ENCODE measurements at places on chromosomes 6 and 20.

- no peak for DNase-seq
Observed at GRCh38 chr6:155313602-155314091, 637 bp downstream of the TFB1M start.

GRCh38 chr6:53751417-53751816 is 43.4 kb upstream of the LRRC1 start:
- DNase-seq, result no peak

- no peak for DNase-seq
Observed at GRCh38 chr20:46618316-46619100, 32.8 kb downstream of the SLC13A3 start.

DNA sequence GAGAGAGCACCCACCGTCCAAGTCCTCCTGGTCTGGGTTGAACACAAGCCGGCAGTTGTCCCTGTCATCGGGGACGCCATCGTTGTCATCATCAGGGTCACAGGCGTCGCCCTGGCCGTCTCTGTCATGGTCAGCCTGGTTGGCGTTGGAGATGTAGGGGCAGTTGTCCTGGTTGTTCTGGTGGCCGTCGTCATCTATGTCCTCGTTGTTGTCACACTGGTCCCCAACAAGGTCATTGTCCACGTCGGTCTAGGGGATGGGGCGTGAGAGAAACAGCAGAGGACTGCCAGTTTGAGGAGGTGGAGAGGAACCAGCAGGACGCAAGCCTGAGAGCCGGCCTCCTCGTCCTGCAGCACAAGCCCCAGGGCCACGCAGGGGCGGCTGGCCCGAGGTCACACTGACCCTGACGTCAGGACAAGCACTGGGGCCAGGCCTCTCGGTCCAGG is 28.5 kb downstream of the THBS2 start:
- DNase-seq, result no peak

GRCh38 chr6:98812220-98812619 is 22.2 kb upstream of the POU3F2 start:
- no peak for DNase-seq

- no peak for DNase-seq
Observed at GRCh38 chr6:161246725-161247124, 27.1 kb downstream of the AGPAT4 start.

GRCh38 chr20:47788741-47789080 is 3.4 kb upstream of the SULF2 start:
- no peak for DNase-seq

DNA sequence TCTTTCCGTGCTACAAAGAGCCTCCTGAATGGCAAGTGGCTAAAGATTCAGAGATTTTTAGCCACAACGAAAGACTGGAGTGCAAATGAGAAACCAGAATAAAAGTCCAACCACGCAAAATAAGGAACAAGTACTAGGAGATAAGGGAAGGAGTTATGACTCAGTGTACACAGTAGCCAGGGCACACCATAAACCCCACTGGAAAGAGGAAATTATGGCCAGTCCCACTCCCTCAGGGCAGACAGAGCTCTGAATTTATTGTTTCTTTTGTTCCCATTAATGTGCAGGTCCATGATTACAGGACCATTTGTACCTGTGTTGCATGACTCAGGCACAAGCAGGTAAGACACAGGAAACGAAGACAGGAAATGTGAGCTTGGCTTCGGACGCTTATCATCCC is 150.3 kb upstream of the PREP start:
- no peak for DNase-seq

GRCh38 chr6:89979481-89980119 is 85.3 kb downstream of the GJA10 start:
- no peak for DNase-seq

GRCh38 chr6:131643855-131644460 is 6.9 kb downstream of the ENPP3 start:
- DNase-seq, result no peak

GRCh38 chr6:66926060-66926459 is 1219.0 kb upstream of the EYS start:
- no peak for DNase-seq

- DNase-seq, result no peak
Observed at GRCh38 chr20:34251619-34252018, 10.4 kb downstream of the ASIP start.

DNA sequence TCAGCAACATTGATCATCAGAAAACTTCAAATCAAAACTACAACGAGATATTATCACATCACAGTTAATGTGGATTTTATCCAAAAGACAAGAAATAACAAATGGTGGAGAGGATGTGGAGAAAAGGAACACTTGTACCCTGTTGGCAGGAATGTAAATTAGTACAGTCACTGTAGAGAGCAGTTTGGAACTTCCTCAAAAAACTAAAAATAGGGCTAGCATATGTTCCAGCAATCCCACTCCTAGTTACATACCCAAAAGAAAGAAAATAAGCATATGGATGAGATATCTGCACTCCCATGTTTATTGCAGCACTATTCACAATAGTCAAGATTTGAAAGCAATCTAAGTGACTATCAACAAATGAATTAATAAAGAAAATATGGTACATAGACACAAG is 887.7 kb upstream of the MAN1A1 start:
- no peak for DNase-seq

GRCh38 chr20:19966840-19967239 is 50.3 kb upstream of the NAA20 start:
- no peak for DNase-seq

DNA sequence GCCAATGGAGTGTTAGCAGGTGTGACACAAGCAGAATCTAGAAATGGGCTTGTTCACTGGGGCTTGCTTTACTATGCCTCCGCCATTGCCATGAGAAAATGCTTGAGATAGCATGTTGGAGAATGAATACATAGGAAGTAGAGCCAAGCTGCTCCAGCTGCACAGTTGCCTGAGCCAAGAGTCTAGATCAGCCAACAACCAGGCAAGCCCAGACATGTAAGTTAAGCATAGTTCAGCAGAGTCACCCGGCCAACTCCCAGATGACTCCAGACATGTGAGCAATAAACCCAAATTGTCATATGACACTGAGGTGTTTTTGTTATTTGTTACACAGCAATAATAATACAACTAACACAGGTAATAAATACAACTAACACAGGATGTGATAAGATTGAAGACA is 167.9 kb downstream of the HAO1 start:
- DNase-seq, result no peak

DNA sequence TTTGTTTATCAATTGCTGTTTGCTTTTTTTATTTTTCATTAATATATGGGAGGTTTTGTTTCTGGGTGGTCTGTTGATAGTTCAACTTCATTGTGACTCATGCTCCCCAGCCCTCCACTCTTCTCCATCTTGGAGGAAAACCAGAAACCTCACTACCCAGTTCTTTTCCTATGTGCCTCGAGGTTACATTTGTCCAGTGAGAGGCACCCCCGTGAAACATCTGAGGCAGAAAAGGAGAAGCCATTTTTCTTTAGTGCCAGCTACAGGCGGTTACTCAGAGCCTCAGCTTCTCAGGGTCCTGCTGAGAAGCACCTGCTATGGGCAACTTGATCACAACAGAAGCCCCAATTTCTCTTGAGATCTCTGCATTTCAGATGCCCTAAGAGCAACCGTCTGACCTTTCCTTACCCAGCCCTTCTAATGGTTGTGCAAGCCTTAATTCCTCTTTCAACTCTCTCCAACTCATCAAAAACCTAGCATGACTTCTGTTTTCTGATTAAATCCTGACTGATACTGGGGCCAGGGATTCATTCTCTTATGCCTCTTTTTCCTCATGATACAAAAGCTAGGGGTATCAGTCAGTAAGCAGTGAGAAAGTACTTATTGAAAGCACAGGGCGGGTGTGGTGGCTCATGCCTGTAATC is 144.6 kb downstream of the ELOVL4 start:
- no peak for DNase-seq

DNA sequence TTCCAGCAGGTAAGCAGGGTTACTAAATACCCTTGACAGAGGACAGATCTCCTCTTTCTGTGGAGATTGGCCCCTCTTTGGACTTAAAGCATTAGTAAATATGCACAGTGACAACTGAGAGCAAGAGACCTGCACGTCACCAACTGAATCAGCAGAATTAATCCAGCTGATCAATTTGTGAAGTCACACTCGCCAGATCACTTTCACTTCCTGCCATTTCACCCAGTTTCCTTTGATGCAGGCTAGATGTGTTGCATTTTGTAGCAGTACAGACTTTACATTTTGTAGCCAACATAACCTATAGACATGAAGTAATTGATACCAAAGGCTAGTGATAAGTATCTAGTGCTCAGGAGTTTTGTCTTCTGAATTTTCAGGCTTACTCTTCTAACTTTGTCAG is 11.9 kb downstream of the SYNE1 start:
- no peak for DNase-seq

DNA sequence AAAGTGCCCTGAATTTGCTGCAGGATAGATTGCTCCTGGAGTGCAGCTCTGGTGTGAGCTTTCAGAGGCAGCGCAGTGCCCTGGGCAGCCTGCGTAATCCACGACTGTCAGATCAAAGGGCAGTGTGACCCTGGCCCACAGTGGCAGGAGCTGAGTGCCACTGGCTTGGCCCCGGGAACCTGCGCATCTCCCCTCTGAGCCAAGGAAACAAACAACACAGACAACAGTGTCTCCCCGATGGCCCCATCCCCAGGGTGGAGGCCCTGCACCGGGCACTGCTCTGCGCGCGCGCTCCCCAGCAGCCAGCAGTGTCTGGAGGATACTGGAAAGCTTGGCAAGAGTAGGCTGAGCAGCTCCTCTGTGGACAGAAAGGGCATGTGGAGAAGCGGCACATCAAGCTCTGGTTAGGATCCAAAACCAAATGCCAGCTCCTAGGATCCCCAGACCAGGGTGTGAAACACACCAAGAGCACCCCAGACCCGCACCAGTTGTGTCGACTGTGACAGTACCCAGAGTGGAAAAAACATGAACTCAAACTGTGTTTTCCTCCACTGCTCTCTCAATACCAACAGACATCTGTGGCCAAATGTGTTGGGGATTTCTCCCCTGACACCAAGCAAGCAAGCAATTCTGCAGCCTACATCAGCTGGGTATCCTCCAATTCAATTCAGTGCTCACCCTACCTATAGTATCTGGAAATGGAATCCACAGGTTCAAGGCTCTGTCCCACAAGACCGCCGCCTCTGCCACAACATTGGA is 26.7 kb downstream of the RBCK1 start:
- DNase-seq, result no peak

DNA sequence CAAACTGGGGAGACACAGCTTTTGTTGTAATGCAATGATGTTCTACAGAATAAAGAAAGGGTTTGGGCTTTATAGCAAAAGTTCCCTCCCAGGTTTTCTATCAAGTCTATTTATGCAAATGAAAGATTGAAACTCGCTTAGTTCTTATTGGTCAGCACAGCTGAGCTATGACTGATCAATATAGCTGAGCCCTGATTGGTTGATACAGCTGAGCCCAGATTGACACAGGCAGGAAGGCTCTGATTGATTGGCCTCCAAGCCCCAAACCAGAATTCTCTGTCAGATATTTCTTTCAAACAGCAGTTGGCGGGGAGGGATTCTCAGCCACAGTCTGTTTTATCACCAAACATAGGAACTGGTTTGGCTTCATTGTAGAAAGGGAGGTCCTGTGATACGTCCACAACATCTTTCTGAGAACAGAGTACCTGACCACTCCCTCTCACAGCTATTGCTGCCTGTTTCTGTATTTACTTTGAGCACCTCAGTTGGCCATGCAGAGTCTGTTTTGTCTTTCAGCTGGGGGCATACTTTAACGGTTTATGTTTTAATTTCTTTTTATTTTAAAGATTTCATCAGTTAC is 223.5 kb downstream of the PACRG start:
- DNase-seq, result no peak

DNA sequence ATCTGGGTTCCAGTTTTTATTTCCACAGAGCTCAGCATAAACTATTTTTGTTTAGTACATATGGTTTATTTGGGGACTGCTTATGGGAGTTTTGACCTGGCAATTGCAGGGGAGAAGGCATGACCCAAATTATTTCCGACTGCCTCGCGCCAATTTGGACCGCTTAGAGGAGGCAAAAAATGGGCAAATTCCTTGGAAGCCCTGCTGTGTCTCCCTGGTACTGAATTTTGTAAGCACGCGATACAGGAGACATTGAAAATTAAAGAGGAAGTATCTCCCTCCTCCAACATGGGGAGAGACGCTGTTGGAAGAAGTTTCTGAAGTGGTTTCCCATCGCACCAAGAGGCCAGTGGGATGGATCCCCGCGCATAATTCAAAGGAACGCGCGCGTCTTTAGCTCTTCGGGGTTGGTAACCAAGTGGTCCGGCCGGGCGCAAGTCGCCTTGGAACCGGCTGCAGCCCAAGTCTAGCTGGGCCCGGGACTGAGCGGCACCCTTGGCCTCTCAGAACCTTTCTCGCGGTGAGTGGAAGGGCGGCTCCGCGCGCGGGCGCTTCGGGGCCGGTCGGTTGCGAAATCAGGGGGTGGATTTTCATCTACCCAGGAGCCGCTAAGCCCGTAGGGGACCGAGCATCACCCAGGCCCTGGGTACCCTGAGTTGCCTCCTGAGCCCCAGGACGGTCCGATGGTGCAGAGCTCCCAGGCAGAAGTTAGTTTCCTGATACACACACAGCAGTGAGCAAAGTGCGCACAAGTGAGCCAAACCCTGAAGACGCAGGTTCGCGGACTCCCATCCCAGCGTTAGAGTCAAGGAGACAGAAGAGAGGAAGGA is 6.2 kb downstream of the NKX2-2 start:
- peak; percentile 10 for DNase-seq

DNA sequence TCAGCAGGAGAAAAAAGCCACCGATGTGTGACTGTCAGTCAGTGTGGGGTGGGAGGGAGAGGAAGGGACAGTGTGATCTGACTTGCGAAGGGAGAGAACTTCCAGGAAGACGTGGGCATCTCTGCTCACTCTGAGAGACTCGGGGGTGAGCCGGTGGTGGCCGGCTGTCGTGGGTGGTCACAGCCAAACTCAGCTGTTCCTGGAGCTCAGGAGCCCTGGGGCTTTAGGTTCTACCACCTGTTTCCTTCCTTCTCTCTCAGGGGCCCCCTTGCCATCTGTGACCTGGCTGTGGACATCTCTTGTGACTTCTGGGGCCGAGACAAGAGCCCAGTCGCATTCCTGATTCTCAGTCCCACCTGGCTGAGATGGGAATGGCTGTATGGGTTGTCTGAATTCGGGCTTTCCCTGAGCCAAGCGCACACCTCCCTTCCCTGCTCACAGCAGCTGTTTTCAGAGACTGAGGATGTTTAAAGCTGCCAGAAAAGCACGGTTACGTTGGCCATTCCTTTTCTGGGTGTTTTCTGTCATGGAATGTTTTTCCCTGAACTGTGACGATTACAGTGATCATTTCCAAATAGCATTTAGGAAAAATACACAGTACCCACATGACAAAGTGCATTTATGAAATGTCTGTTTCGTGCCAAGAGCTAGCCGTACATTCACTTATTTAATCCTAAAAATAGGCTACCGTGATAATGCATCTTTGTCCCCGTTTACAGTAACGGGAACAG is 36.5 kb downstream of the SYNJ2 start:
- DNase-seq, result no peak

GRCh38 chr6:3904518-3904917 is 55.3 kb downstream of the FAM50B start:
- DNase-seq, result no peak

All from memory B cell (primary cell).